ENCODE measurements at places on chromosomes 11 and 22. TPM values are rescaled to one million over a fixed set of nuclear protein-coding genes. Genes with fewer than 3 reads are reported as not detected.

- H3K36me3 ChIP-seq = no peaks in the 10 kb centered on the region
- H3K27me3 ChIP-seq = no peaks in the 10 kb centered on the region
- no peak for DNase-seq
- peaks cover 84% of the 10 kb centered on the region for H3K4me1 ChIP-seq
- H3K4me3 ChIP-seq = no peak overlapping the region
Observed at GRCh38 chr11:67412495-67413179, 2.8 kb upstream of the CARNS1 start.

DNA sequence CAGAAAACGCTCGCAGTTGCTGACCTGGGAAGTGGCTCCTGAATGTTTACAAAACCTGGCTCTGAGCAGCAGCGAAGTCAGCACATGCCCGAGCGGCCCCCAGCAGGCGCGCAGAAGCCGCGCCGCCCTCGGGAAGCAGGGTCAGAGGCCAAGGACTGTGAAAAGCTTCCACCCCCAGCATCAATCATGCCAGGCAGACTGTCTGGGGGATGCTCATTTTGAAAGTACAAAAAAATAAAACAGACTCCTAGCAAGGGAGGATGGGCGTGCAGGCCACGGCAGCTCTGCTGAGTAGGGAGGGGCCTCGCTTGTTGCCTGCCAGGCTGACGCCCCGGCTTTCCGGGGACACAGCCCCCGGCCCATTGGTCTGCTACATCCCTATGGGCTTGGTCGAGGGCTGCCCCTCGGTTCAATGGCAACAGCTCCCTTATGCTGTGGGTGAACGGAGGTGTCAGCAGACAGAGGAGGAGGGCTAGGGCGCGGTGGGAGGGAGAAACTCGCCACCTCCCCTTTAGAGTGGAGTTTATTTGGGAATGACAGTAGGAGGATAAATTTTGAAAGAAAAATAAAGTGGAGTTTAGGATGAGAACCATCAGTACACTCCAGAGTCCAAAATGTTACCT lies 37.7 kb upstream of the GNB1L start:
- H3K4me3 ChIP-seq = peak overlapping the region; percentile 67
- no peak for DNase-seq
- H3K4me1 ChIP-seq = peaks cover 30% of the 10 kb centered on the region
- H3K36me3 ChIP-seq = no peaks in the 10 kb centered on the region
- peak overlapping the region; percentile 84 for H3K27ac ChIP-seq

GRCh38 chr11:113475160-113475761 lies at the start of gene DRD2:
TSS of gene DRD2 (minus strand) at chr11:113475398. CDS start at chr11:113424651, 50,747 bp downstream.
- H3K4me1 ChIP-seq = no peaks in the 10 kb centered on the region
- H3K36me3 ChIP-seq = no peaks in the 10 kb centered on the region
- H3K4me3 ChIP-seq = no peak within 1 kb of the TSS
- H3K27ac ChIP-seq = no peak within 1 kb of the TSS
- no peak for DNase-seq

GRCh38 chr11:47667135-47667534 lies 24.8 kb upstream of the MTCH2 start:
- no peaks in the 10 kb centered on the region for H3K27me3 ChIP-seq
- H3K27ac ChIP-seq = no peak overlapping the region
- no peak for DNase-seq

GRCh38 chr11:71453918-71454304 lies 908 bp downstream of the NADSYN1 start:
- H3K36me3 ChIP-seq = peaks cover 17% of the 10 kb centered on the region
- peak overlapping the region; percentile 92 for H3K27ac ChIP-seq
- H3K4me3 ChIP-seq = peak overlapping the region; percentile 97
- H3K4me1 ChIP-seq = peaks cover 38% of the 10 kb centered on the region

DNA sequence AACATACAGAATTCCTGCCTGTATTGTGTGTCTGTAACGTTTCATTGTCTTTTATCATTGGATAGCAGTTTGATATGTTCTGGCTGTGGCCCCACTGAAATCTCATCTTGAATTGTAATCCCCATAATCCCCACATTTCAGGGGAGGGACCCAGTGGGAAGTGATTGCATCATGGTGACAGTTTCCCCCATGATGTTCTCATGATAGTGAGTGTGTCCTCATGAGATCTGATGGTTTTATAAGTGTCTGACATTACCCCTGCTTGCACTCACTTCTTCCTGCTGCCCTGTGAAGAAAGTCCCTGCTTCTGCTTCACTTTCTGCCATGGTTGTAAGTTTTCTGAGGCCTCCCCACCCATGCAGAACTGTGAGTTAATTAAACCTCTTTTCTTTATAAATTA lies 19.6 kb upstream of the MTMR2 start:
- no peaks in the 10 kb centered on the region for H3K36me3 ChIP-seq
- H3K27ac ChIP-seq = no peak overlapping the region
- H3K27me3 ChIP-seq = no peaks in the 10 kb centered on the region

GRCh38 chr22:26713823-26714449 lies 56.5 kb downstream of the MIAT start:
- H3K27me3 ChIP-seq = no peaks in the 10 kb centered on the region
- H3K4me3 ChIP-seq = no peak overlapping the region
- H3K4me1 ChIP-seq = no peaks in the 10 kb centered on the region
- H3K36me3 ChIP-seq = peaks cover 65% of the 10 kb centered on the region
- no peak for DNase-seq
- no peak overlapping the region for H3K27ac ChIP-seq

DNA sequence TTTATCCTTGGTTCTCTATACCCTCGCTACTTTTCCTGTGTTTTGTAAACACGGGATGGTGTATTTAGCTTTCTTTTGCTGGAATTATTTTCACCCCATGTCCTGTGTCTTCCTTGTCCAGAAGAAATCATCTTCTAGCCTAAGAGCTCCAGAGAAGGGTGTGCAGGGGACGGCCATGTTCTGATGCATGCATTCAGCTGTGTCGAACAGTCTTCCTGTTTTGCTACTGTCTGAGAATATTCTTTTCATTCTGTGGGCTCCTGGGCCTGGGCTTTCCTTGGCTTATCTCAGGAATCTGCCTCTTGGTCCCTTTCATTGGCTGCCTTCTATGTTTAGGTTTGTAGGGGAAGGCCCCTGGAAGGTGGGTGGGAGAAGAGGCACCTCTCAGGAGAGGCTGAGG lies 10.6 kb upstream of the PLET1 start:
- no peak overlapping the region for H3K27ac ChIP-seq
- H3K27me3 ChIP-seq = no peaks in the 10 kb centered on the region
- H3K36me3 ChIP-seq = no peaks in the 10 kb centered on the region
- H3K4me3 ChIP-seq = no peak overlapping the region
- no peak for DNase-seq

- H3K4me1 ChIP-seq = no peaks in the 10 kb centered on the region
- no peak overlapping the region for H3K4me3 ChIP-seq
- H3K27ac ChIP-seq = no peak overlapping the region
- H3K36me3 ChIP-seq = no peaks in the 10 kb centered on the region
- no peaks in the 10 kb centered on the region for H3K27me3 ChIP-seq
- no peak for DNase-seq
Observed at GRCh38 chr22:34842630-34843029, 223.3 kb upstream of the ISX start.

GRCh38 chr11:9001736-9002135 lies 2.1 kb downstream of the NRIP3 start:
- H3K36me3 ChIP-seq = no peaks in the 10 kb centered on the region
- H3K4me1 ChIP-seq = peaks cover 12% of the 10 kb centered on the region
- no peak overlapping the region for H3K27ac ChIP-seq
- no peak overlapping the region for H3K4me3 ChIP-seq
- H3K27me3 ChIP-seq = peaks cover 8% of the 10 kb centered on the region

DNA sequence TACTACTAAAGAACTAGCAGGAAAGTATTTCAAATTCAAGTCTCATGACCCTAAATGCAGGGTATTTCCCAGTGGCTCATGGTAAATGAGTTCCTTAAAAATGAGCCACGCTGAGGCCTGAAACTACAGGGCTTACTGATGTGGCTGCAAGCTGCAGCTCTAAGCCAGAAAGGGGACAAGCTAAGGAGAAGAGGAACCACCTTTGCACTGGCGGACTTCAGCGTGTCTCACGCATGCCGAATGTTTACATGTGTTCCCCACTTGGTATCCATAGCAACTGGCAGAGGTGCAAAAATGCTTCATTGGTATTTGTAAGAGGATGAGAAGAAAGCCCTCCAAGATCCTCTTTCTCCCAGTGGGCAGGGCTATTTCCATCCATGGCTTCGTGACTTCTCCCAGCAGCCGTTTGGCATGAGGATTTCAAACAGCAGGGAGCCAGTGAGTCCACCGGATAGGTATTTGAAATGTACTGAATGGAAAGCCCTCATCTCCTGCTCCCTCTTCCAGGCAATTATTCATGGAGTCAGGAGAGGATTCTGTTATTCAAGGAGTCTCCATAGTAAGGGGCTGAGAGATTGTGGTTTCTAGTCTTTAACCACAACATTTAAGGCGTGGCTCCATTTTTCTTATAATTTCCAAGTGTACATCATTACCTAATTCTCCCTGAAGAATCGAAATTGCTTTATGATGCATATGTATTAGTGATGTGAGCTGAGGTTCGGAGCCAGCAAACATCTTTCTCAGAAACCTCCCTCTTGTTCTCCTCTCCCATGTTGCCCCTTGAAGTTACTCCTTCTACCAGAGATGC lies 55.3 kb upstream of the CD44 start:
- peaks cover 82% of the 10 kb centered on the region for H3K4me1 ChIP-seq
- peak; percentile 89 for DNase-seq
- no peaks in the 10 kb centered on the region for H3K36me3 ChIP-seq
- H3K4me3 ChIP-seq = peak overlapping the region; percentile 55

- no peaks in the 10 kb centered on the region for H3K4me1 ChIP-seq
- H3K4me3 ChIP-seq = no peak overlapping the region
- H3K27ac ChIP-seq = no peak overlapping the region
- H3K36me3 ChIP-seq = peaks cover 41% of the 10 kb centered on the region
Observed at GRCh38 chr11:57815877-57816276, 54.3 kb downstream of the CTNND1 start.

The MS4A1 gene
- not detected for total RNA-seq

The NNMT gene
- total RNA-seq = not detected

The ACTN3 gene
- total RNA-seq = not detected

The MTA2 gene
- 199 TPM for total RNA-seq

All from naive thymus-derived CD4-positive, alpha-beta T cell (primary cell).